ENCODE measurements at places on chromosomes 13 and 19. TPM values are rescaled to one million over a fixed set of nuclear protein-coding genes. Genes with fewer than 3 reads are reported as not detected.

RAD23A gene
- 217 TPM for total RNA-seq

DNA sequence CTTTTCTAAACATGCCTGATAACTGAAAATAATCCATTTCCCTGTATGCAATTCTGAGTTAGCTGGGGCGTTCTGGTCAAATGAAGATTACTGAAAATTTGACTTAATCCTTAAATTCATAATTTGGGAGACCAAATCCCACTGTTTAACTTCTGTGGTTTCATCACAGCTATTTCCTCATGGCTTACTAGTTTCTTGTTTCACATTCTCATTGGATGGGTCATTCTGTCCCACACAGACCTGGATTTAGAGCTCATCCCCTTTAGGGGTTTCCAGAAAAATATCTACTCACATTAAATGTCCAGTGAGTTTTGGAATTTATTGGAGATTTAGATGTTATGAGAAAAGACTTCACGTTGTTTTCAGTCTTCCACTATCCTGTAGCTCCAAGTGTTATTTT, 709.3 kb upstream of the KLHL1 start:
- peak; percentile 13 for DNase-seq

DNA sequence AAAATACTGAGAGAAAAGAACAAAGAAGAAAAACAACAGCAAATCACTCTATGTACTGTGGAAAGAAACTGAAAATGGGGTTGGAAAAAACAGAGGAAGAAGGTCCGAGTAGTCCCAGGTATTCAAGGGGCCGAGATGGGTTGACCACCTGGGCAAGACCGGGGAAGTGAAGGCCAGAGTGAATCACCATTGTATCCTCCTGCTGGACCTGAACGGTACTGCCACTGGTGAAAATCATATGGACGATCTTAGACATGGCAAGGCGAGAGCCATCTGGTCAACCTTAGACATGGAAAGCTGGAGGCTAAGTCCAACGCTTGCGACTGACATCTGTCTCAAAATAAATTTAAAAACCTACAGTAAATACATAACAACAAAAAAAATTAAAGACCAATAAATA, 44.4 kb upstream of the ZNF91 start:
- DNase-seq: no peak

- no peak for DNase-seq
Observed at GRCh38 chr13:65855242-65855805, 1374.8 kb downstream of the PCDH9 start.

DNA sequence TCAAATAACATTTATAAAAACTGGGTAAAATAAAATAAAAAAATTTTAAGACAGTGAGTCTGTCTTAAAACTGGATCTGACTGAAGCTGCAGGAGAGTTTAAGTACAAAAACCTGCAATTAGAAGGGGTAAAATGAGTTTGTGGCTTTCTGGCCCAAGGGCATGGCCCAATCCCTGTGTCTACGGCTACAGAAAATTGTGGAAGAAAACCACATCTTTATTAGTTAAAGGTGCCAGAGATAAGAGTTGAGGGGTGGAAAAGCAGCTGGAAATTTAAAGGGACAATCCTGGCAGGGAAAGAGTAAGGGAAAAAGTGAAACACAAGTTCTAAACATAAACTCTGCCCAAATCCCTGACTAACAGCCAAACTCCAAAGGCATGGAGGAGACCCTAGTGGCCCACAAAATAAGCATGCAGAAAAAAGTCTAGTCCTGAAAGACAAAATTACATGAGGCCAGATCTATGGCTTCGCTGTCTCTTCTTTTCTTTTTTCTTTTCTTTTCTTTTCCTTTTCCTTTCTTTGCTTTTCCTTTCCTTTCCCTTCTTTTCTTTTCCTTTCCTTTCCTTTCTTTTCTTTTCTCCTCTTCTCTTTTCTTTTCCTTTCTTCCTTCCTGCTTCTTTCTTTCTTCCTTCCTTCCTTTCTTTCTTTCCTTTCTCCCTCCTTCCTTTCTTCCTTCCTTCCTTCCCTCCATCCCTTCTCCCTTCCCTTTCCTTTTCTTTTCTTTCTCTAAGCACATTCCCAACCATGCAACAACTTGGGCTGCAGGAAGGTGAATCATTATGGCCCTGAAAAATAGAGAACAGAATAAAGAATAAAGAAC, 23.5 kb upstream of the DLEU7 start:
- peak; percentile 65 for DNase-seq

DNA sequence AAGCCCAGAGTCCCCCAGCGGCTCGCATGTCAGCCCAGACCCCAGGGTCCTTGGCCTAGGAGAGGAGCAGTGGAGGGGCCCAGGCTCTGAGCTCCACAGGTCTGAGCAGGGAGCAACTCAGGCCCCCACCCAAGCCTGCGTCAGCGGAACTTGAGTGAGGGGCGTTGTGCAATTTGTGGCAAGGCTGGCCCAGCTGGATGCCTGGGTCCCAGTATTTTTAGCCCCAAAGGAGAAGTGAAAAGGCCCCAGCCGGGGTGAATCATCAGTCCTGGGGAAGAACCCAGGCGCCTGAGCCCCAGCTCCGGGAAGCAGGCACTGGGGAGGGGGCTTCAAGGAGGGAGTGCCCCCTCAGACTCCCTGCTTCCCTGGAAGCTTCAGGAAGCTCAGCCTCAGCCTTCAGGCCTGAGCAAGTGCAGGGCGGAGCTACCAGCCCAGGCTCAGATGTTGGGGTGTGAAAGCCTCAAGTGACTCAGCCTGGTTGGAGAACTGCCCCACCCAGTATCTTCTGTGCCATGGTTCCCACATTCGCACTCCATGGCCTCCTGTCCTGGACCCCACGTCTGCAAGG, 7.2 kb downstream of the MED29 start:
- no peak for DNase-seq

DNA sequence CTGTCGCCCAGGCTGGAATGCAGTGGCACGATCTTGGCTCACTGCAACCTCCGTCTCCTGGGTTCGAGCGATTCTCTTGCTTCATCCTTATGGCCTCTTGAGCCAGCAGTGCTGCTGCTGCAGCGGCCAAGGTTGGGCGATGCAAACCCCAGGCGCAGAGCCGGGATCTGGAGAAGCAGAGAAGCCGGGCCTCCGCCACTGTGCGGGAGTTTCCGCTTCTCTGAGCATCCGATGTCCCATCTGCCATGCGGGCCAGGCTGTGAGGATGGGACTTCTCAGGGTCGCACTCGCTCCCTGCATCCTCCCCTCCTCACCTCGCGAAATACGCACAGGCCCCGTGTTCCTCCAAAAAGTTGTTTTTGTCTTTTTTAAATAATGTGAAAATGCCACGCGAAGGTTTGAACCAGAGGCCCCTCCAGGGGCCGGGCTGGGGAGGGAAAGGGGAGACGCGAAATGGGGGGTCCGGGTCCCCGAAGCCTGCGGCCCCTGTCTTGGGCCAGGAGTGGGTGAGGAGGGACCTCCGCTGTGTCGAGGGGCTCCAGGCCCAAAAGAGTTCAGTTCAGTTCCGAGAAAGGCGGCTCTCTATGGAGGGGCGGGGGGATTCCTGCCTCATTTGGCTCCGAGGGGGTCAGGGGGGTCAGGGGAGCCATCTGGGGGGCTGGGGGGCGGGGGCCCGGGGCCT, 15.9 kb downstream of the CYTH2 start:
- no peak for DNase-seq

DNA sequence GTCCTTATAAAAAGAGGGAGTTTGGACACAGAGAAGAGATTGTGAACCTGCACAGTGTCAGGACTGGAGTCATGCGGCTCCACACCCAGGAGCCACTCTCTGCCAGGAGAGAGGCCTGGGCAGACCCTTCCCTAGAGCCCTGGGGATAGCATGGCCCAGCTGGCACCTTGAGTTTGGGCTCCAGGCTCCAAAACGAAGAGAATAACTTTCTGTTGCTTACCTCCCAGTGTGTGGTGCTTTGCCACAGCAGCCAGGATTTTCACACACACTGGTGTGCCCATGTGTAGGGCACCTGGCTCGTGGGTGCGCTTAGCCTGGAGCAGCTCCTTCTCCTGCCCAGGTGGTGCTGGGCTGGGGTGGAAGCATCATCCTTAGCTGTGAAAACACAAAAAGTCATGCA, 344.3 kb downstream of the TEX29 start:
- DNase-seq: no peak

ZNF460 gene
- total RNA-seq: 29.7 TPM

DIAPH3 gene
- total RNA-seq: 6.7 TPM

DNA sequence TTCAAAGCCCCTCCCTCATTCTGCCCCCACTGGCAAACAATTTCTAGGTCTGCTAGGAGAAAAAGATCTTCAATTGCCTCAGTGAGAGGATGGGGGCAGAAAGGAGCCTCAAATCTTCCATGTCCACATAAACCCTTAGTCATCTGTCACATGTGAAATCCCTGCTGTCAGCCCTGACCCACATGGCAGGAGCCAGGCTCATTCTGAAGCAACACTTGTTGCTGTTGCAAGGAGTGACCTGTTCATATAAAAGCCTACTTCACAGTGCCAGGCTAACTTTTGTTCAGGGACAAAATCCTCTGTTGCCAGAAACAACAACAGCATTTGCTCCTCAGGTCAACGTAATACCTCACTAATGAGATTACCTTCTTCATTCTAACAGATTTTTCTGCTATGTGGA, 70.5 kb downstream of the IRS2 start:
- peak; percentile 29 for DNase-seq

ZNF443 gene
- total RNA-seq: 2.1 TPM

GRCh38 chr13:71378961-71379905, 487.8 kb downstream of the DACH1 start:
- peak; percentile 25 for DNase-seq
